CD4-positive, alpha-beta T cell treated with Interleukin-17A for 1 hour (primary cell): ENCODE measurements at places on chromosomes 2 and 18.

- no peak for DNase-seq
These were observed 43.6 kb downstream of the SF3B1 start for GRCh38 chr2:197391220-197391717.

DNA sequence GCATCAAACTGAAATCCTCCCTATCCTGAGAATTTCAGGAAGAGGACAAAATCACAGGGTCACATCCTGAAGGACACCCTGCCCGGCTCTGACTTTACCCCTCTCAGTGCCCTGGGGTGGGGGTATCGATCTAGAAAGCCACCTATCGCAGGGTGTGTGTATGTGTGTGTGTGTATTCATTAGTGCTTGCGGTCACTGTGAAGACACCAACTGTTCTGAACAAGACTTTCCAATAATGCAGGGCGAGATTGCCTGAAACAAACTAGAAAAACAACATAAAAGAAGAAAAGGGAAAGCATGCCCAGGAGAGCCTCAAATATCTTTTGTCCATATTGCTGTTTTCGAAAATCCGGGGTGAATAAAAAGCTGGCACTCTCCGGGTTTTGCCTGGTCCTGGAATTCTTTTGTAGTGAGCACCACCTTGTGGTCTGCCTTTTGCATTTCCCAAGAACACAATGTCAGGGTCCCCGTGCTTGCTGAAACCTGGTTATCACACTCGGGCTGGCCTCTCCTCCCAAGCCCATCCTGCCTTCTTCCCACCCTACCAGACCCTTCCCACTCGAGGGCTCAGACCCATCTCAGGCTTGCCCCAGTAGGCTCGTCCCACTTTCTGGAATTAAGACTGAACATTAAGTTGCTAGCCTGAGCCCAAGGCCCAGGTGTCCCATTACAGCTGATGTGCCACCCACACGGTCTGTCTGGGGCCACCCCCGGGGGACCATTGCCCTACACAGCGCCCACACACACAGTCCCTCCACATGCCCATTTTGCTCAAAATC is 25.0 kb upstream of the COPS8 start:
- peak; percentile 28 for DNase-seq

DNA sequence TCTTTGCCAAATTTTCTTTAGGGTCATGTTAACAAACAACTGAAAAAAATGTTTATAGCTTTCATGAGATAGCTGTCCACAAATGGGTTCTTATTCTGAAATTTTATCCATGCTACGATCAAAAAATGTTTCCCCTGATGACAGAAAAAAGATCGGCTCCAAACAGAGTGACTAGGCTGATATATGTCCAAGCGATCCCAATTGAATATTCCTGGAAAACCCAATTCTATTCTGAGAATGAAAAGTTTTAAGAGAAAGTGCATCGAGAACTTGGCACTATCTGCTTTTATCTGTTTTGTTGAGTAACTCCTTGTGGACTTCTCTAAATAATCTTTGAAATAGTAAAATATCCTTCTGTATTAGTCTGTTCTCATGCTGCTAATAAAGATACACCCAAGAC is 19.1 kb downstream of the KCNE4 start:
- DNase-seq: no peak

DNA sequence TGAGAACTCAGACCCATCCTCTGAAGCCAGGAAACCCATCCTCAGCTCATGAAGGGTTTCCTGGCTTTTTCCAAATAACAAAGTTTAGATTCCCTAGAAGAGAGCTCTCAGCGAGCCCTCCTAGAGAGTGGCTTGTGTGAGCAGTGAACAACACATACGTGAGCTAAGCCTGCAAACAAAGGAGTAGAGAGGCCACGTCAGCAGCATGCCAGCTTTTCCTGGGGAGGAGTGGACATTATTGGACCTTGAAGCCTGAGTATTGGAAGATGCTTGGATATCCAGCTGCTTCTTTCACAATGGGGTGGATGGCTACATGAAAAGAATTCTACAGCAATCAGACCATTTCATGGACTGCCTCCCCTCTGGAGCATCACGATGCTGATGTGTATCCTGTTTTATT is 21.1 kb downstream of the KIF5C start:
- no peak for DNase-seq

- DNase-seq: no peak
These were observed 22.7 kb upstream of the ETAA1 start for GRCh38 chr2:67374481-67374880.

DNA sequence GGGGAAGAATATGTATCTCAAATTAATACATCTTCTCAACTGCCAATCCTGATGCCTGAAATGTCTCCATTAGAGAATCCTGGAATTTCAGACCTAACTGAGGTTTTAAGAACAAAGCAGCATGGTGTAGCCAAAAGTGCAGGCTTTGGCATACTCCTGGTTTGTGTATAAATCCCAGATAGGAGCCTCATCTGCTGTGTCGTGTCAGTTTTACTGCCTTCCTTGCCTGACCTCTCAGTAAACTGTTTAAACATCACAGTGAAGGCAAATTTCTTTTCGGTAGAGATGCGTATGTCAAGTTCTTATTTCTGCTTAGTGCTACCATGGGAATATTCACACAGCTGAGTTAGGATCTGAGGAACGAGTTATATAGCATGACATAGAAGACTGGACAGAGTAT is 7.3 kb downstream of the SCG2 start:
- DNase-seq: no peak

DNA sequence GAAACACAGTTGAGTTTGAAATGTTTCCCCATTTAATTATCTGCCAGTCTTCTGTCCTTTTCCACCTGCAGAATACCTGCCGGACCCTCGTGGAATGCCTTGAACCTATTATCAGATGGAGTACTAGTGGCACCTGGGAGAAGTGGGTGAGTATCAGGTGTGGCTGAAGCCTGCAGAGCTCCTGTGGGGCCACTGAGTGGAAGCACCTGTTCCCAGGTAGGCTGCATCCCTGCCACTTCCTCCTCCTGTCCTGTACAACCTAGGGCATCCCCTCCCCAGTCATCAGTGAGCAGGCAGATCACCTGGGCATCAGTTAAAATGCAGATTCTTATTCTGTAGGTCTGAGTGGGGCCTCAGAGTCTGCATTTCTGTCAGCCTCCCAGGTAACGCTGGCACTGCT is 80.8 kb upstream of the BZW1 start:
- no peak for DNase-seq

DNA sequence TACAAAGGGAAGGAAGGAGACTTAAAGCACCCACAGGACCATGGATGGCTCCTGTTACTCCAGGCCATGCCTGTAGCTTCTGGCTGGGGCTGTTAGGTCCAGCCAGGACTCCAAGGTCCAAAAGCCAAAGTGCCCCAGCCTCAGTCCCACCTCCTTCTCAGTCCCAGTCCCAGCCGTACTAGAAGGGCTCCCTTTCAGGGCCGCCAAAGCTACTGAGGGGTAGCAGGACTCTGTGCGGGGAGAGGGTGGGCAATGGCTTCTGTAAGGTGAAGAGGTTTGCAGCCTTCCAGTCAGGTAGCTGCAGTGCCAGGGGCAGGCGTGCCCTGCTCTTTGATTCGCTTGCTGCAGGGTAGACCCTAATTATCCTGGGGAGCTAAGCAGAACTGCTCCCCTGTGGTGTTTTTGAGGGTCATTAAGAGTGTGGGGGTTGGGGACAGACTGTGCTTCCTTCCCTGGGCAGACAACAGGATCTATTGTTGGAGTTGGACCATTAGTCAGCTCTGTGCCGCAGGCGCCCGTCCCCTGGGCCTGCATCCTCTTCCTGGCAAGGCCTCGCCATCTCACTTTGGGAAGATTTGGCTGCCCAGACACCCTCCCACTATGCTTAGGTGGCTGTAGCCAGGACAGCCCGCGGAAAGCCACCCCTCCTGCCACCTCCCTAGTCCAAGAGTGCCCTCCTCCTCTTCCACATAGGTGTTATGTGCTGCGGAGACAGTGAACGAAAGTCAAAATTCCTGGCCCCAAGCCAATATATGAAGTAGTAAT is 118.8 kb downstream of the ZBTB7C start:
- DNase-seq: no peak

- DNase-seq: no peak
These were observed 474.6 kb downstream of the PLCL1 start for GRCh38 chr2:198279026-198279425.

- DNase-seq: no peak
These were observed 89.6 kb downstream of the METTL8 start for GRCh38 chr2:171344182-171344581.

GRCh38 chr2:33425586-33426031 is 50.8 kb upstream of the RASGRP3 start:
- DNase-seq: no peak

GRCh38 chr18:5975111-5976002 is 80.0 kb upstream of the TMEM200C start:
- DNase-seq: no peak

GRCh38 chr2:67399831-67400489 is 2.8 kb downstream of the ETAA1 start:
- no peak for DNase-seq

GRCh38 chr2:46549166-46549844 is 69.9 kb downstream of the TMEM247 start:
- no peak for DNase-seq

DNA sequence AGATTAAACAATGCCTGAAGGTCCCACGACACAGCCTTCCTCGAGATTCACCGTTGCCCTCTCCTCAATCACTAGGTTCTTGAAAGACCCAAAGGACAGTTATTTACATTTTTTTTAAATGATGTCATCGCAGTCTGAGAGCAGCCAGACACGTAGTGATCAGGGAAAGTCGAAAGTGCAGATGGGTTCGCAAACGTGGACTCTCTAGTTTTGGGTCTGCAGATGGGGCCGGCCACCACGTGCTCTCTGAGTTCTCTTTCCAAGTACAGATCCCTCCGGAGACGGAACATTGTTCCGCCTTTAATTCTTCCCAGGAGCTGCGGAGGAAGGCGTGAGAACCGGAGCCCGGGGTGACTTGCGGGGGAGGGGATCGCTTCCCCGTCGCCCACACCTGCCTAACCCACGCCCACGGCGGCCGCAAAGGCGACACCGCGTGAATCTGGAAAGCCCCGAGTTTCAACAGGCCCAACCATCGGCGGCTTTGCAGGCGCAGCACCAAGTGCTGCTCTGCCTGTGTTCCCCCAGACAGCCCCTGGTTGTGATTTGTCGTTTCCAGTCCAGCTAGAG is 54.3 kb downstream of the PKDCC start:
- DNase-seq: peak; percentile 97

GRCh38 chr2:99571954-99572353 is 82.1 kb upstream of the REV1 start:
- DNase-seq: no peak

- DNase-seq: no peak
These were observed 3.8 kb downstream of the C2orf92 start for GRCh38 chr2:97673182-97673914.

GRCh38 chr2:111045771-111046444 is 74.8 kb upstream of the BCL2L11 start:
- DNase-seq: no peak

DNA sequence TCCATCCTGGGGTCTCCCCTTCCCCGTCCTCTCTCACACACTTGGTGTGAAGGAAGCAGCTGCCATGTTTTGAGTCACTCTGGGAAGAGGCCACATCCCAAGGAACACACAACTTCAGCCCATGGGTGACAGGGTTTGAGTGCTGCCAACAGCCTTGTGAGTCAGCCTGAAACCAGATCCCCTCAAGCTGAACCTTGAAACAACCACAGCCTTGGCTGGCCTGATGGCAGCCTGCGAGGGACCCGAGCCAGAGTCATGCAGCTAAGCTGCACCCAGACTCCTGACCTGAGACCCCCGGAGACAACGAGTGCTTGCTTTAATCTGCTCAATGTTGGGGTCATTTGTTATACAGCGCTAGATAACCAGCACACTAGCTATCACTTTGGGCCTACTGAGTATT is 19.3 kb upstream of the MC2R start:
- no peak for DNase-seq

DNA sequence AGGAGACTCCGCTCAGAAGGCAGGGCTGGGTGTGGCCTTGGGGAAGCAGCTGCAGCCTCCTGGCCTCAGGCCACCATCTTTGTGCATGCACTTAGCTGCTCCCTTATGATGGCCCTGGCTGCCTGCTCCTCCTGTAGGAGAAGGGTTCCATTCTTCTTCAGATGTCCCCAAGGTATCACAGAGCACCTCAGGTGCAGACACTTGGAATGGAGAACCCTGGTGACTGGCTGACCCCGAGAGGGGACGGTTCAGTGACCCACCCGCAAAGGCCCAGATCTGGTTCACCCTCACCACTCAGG is 9.6 kb downstream of the GPAT2 start:
- DNase-seq: no peak

- no peak for DNase-seq
These were observed 173.8 kb upstream of the SIX3 start for GRCh38 chr2:44767691-44768090.

- no peak for DNase-seq
These were observed 98.4 kb upstream of the FIGN start for GRCh38 chr2:163834221-163834620.

DNA sequence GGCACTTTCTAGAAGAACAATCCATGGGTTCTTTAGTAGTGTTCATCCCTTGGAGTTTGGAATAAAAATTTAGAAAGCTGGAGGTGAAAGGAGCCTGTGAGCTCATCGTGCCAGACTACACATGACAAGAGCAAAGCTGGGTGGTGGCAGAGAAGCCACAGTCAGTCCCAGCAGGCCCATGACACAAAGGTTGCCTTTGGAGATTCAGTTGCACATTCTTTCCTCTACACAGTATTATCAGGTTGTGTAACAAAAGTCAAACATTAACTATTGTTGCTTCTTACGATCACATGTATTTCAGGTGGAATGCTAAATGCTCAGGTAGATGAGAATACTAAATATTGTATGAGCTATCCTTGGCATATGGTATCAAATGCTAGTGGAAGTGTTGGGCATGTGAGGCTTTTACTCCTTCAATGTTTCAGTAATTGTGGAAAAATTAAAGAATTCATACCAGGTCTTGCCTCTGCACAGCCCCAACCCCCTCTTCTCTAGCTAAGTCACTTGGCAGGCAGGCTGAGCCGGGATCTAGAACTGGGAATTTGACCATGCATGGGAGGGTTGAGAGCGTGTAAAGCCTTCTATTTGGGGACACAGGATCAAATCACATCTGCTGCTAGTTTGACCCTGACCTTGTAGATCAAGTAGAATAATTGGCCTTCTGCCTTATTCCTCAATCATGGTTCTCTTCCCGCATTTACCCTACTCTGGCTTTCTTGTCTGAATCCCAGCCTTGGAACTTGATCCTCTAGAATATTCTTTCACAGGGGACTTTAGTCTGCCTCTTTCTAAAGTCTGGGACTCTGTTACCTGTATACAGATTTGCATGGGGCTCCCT is 230.9 kb downstream of the GCA start:
- DNase-seq: no peak

DNA sequence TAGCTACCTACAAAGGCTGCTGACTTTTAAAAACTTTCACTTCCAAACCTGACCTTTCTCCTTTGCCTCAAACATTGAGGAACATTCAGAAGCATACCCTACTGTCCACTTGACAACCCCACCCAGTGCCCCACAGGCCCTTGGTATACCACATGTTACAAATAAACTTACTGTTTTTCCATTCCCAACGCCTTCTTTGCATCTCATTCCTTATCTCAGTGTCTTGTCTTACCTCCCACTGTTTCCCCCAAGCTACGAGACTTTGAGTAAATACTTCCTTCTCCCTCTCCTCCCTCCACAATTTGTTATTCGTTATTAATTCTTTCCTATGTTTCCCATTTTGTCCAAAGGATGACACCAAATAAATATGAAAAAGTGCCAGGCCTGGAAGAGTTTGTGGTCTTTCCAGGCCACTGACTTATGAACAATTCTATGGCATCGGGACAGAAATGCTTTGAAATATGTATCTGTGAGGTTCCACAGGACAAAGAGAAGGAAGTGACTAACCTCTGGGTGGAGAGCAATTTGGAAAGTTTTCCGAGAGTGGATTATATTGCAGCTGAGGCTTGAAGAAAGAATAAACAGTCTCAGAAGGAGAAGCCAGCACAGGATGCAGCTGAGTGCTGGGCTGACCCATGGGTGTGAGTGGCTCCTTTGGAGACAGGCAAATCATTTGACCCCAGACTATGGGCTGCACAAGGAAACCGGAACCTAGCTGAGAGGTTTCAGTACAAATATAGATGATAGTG is 409.0 kb downstream of the LPIN1 start:
- no peak for DNase-seq
